ENCODE measurements at places on chromosomes 12 and 14. TPM values are rescaled to one million over a fixed set of nuclear protein-coding genes. Genes with fewer than 3 reads are reported as not detected.
A peak's percentile ranks its signal among the peaks of the same experiment; 100 is the strongest.

Gene TMEM19
- 44.8 TPM for total RNA-seq

DNA sequence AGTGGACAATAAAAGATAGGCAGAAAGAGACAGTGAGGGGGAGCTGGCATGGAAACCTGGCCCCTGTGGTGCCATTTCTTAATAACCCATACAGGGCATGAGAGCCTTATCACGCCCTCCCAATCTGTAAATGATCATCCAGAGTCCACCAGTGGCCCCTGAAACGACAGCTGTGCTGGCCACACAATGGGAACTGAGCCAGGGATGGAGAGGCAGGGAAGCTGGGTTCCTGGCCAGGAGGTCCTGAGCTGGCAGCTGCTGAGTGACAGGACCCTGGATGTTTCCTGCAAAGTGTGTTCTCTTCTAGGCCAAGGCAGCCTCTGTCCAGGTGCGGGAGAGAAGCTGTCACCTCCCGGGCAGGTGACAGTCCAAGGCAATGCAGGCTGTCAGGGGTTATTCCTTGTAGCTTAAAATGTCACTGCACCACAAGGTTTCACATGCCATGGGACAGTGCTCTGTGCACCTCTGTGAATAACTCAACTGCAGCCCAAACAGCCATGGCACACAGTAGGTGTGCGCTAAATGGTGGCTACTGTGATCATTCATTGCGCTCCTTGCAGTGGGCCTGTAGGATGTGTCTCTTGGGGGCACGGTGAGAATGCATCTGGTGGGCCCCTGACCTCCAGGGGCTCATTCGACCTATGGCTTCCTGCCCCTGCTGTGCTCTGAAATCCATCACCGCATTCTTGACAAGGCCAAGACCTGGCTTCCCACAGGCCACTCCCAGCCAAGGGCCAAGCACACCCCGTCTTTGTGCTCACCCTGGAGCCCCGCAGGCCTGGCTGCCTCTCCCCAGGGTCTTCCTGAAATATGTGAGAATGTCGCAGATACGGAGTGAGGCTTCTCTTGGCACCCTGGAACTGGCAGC is 46.3 kb upstream of the BCL11B start:
- no peak for DNase-seq

DNA sequence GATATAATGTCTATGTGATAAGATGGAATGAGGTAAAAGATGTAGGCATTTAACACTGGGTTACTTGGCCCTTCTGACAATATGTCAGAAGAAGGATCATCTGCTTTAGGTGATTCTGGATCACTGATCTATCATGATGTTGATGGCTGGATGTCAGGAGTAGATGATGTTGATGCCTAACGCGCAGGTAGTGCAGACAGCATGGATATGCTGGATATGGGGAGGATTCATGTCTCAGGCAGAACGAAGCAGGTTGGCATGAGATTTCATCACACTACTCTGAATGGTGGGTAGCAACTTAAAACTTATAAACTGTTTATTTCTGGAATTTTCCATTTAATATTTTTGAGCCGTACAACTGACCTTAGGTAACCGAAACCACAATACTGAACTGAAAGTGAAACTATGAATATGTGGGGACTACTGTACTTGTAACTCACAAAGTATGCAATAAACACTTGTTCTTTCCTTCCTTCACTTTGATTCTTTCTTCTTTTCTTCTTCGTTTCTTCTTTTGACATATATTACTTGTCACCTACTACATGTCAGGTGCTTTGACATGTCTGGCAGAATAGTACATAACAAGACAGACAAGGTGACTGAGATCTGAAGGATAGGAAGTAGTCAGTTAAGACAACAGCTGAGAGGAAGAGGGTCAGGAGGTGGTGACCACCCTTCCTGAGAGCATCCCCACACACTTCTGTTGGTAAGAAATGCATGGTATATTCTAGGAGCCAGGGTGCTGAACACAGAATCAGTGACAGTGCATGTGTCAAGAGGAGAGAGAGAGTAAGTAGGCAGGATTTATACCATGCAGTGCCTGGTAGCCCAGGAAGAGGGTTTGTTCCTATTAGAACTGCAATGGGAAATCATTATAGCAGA is 238.8 kb downstream of the PPFIA2 start:
- DNase-seq, result no peak

Gene RAD51AP1
- total RNA-seq, result 29.7 TPM

Gene TAS2R30
- total RNA-seq, result 2.0 TPM

Gene GPR132
- 39.6 TPM for total RNA-seq

GRCh38 chr14:60061371-60061770 is 30.4 kb upstream of the PCNX4 start:
- DNase-seq, result no peak

- no peak for DNase-seq
Measured at GRCh38 chr14:55915456-55915855, 202.8 kb upstream of the PELI2 start.

DNA sequence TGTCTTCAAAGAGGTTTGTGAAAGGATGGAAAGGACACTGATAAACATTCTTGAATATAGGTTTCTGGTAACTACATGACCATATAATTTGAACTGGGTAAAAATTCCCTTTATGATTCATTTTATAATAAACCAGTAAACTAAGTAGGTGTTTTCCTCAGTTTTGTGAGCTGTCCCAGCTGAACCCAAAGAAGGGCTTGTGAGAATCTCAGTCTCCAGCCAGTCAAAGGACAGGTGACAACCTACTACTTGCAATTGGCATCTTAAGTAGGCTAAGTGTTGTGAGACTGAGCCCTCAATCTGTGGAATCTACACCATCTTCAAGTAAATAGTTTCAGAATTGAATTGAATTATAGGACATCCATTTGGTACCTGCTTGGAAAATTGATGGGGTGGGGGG is 75.2 kb downstream of the MYF5 start:
- DNase-seq, result no peak

DNA sequence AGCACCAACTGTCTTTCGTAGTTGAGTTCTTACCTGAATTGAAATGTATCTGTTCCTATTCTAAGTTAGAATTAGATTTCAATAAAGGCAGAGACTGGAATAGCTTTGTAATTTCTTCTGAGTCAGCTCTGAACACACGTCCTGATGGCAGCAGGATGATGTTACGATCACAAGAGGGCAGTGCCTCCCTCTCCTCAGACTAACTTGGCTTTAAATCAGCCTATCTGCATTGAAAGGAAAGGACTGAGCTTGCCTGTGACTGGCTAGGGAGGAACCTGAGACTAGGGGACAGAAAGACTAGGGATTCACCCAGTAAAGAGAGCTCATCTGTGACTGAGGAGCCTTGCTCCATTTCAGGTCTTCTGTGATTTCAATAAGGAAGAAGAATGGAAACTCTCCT is 323.7 kb upstream of the OR4E1 start:
- no peak for DNase-seq

Gene ALG10B
- 12.8 TPM for total RNA-seq

Gene OTUB2
- total RNA-seq, result 0.77 TPM

Gene ERP27
- total RNA-seq, result 0.93 TPM

DNA sequence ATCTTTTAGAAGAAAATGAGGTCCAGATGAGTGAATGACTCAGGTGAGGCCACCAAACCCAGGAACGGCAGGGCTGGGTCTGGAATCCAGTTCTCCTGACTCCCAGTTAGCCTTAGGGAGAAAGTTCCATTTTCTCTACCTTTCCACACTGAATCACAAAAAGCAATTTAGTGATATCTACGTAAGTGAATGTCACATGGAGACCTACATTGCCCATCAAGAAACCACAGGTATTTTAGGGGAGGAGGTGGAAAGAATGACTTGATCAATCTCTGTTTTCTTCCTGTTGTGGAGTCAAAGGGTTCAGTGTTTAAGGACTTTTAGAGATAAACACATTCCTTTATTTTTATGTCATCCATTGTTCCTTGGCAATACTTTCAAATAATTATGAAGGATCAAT is 106.9 kb upstream of the PTPRB start:
- DNase-seq, result no peak

- peak; percentile 23 for DNase-seq
Measured at GRCh38 chr12:89162589-89163261, 189.6 kb downstream of the DUSP6 start.

DNA sequence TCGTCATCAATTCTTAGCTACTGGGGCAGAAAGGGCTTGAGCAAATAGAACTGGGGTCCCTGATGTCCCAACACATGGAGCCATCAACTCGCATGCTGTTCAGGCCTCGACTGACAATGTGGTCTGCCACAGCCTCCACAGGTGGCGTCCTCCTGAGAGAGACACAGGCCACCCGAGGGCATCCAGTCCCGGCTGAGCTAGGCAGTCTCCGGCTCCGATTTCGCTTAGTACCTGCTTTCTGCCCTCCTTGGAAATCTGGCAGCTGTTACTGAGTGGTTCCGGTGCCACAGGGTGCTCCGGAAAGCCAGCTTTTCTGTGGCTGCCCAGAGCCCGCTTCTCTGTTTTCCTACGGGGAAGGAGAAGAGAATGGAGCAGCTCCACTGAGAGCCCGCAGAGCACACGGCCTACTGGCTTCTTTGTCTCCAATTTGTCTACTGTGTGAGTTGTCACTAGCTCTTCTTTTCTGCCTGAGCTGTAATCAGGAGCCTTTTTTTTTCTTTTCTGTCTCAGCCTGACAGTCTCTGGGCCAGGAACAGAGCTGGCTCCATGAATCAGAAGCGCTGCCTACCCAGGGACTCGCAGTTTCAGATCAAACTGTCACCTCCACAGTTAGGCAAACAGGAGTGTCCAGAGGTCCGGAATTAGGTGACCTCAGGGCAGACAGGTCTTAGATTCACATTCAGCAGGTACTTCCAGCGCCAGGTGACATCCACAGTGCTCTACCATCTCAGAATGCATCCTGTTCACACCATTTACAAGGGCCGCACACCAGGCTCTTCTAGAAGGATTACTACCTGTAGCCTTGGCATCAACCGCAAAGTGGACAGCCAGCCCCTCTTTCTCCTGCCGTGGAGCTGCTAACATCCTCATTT is 73.3 kb downstream of the MOK start:
- no peak for DNase-seq

Gene TRPV4
- total RNA-seq, result not detected

Gene BATF
- total RNA-seq, result 107 TPM

GRCh38 chr14:80269353-80269925 is 58.1 kb upstream of the DIO2 start:
- DNase-seq, result no peak

Gene KRT74
- total RNA-seq, result not detected

Gene OR4E2
- not detected for total RNA-seq

Gene PLEKHH1
- 0.95 TPM for total RNA-seq

DNA sequence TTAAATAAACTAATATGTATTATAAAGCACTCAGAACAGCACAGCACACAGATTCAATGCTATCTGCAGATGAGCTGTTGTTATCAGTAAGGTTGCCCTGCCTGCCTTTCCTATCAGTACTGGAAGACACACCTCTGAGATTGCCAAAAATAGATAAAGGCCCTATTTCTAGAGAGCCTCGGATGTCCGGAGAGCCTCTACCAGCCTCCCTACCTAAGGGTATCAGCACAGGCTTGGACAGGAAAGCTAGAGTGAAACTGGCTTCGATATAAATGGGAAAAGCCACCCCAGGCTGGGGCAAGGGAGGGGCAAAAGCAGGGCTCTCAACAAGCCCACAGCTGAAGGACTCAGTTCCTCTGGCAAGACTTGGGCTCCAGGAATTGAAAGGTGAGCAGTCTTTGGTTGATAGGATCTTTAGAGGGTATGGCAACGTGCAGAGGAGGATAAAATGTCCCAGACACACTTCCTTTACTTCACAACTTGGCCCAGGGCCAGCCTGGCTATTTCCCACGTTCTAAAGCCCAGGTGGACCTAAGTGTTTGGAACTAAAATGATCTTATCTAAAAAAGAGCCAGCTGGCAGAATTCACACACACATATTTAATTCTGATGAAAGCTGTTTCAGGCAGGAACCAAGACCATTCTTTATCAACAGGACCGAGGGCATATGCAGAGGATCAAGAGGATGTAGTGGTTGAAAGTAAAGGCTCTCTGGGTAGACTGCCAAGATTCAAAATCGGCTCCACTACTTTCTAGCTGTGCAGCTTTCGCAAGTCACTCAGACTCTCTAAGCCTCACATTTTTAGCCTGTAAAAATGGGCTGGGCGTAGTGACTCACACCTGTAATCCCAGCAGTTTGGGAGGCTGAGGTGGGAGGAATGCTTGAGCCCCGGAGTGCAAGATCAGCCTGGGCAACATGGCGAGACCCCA is 37.8 kb upstream of the ITPR2 start:
- peak; percentile 35 for DNase-seq

Gene PPFIA2
- not detected for total RNA-seq

Gene TROAP
- 48.8 TPM for total RNA-seq

DNA sequence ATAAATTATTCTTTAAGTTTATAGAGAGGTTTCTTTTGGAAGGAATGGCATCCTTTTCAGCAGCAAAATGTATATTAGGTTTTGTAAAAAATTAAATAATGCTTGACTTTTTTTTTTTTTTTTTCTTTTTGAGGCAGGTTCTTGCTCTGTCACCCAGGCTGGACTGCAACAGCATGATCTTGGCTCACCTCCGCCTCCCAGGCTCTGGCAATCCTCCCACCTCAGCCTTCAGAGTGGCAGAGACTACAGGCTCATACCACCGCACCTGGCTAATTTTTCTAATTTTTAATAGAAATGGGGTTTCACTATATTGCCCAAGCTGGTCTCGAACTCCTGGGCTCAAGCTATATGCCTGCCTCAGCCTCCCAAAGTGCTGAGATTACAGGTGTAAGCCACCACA is 89.0 kb downstream of the FLRT2 start:
- DNase-seq, result no peak

- no peak for DNase-seq
Measured at GRCh38 chr14:35116242-35116641, 5.5 kb downstream of the PPP2R3C start.

GRCh38 chr12:54195737-54196347 is 7.1 kb upstream of the SMUG1 start:
- DNase-seq, result no peak

Gene IRF9
- 161 TPM for total RNA-seq

- DNase-seq, result no peak
Measured at GRCh38 chr12:14238221-14238792, 127.2 kb upstream of the ATF7IP start.

GRCh38 chr12:14253496-14253895 is 112.0 kb upstream of the ATF7IP start:
- no peak for DNase-seq

- DNase-seq, result no peak
Measured at GRCh38 chr12:71492604-71493003, 53.0 kb downstream of the LGR5 start.

DNA sequence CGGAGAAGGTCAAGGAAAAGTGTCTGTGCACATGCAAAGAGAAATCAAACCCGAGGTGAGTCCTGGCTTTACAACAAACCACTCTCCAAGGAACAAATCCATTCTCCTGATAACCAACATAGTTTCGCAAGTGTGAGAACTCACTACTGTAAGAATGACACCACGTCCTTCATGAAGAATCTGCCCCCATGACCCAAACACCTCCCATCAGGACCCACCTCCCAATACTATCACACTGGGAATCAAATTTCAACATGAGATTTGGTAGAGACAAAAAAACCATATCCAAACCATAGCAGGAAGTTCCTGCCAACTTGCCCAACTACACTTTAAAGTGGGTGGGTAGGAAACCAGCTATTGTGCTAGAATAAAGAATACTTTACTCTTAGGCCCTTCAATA is 2.4 kb upstream of the ERC1 start:
- DNase-seq, result no peak

Gene NR4A1
- total RNA-seq, result 7.9 TPM

Gene RHEBL1
- 7.9 TPM for total RNA-seq

Measured in GM12878 (cell line).